ENCODE measurements at places on chromosomes 7 and 10. TPM values are rescaled to one million over a fixed set of nuclear protein-coding genes. Genes with fewer than 3 reads are reported as not detected.

GRCh38 chr7:92914645-92915044 lies 78.3 kb upstream of the CDK6 start:
- DNase-seq: no peak

DNA sequence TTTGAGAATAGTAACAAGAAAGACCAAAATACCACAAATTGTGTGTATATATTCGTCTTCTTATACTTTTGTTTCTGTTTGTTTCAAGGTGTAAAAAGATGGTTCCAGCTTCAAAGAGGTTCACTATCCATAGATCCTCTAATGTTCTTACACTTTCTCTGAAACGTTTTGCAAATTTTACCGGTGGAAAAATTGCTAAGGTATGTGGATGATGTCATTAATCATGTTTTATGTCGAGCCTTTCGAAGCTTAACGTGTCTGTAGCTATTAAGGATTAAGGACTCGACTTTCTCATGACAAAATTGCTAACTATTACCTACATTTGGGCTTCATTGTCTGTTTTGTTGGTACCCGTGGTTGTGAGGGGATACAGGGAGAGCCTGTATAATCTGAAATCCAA lies 112.8 kb downstream of the ANKRD61 start:
- no peak for DNase-seq

DNA sequence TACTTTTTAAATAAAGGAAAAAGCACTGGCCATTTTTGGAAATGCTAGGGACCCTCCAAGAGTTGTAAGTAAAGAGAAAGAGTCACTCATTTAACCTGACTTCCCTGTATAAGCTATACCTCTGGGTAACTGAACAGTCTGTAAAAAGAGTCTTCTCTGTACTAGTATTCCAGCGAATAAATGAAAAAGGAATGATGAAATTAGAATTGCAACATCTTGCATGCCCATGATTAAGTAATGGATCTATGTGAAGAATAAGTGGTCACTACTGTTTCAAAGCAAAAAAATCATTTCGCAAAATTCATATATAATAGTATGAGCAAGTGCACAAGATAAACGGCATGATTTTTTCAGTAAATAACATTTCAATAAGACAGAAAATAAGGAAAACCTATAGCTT lies 116.8 kb downstream of the ZFAND4 start:
- DNase-seq: no peak

GRCh38 chr7:55555160-55555559 lies 17.1 kb downstream of the VOPP1 start:
- DNase-seq: no peak

GRCh38 chr10:112792487-112793201 lies 157.4 kb upstream of the TCF7L2 start:
- DNase-seq: peak; percentile 78

DNA sequence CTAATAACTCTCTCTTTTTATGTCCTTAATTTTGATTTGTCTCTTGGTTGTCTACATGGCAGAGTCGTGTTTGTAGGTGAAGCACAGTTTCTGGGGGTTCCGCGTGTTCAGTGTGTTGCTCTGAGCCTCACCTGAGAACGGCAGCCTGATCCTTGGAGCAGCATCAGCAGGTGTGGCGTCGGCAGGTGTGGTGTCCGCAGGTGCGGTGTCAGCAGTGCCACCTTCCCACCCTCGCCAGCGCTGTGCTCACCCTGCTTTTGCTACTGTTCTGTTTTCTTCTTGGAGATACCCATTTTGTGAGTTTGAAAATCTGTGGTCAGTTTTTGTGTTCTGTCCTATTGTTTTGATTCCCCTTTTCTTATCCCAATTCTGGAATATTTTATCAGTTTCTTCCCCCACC lies 406.6 kb downstream of the GLRX3 start:
- DNase-seq: no peak

The CLCN1 gene
- 0.35 TPM for total RNA-seq

- DNase-seq: no peak
Measured at GRCh38 chr7:149474309-149475120, 13.7 kb upstream of the ZNF777 start.

- peak; percentile 92 for DNase-seq
Measured at GRCh38 chr7:102125127-102125596, 161.5 kb upstream of the SH2B2 start.

The GTF2IRD2 gene
- total RNA-seq: 32.4 TPM

The ZNF277 gene
- 25.0 TPM for total RNA-seq

The PNLIP gene
- total RNA-seq: not detected

- DNase-seq: no peak
Measured at GRCh38 chr7:158270106-158270775, 317.4 kb downstream of the PTPRN2 start.

- DNase-seq: no peak
Measured at GRCh38 chr10:133316266-133316665, 7.6 kb downstream of the ZNF511 start.

DNA sequence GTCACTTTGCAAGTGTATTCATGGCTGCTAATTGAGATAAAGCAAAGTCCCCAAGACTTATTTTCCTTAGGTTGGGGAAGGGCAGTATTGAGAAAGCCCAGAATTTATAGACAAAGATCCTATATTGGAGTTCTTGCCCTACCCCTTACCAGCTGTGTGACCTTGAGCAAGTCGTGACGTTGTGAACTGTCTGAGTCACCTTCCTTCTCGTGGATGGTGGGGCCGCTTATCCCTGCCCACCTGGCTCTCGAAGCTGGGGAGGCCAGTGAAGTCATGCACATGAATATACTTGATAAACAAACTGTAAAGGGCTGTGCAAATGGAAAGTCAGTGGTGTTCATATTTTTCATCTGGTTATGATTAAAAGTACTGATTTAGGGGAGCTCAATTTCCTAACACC lies 127.4 kb downstream of the TACC2 start:
- no peak for DNase-seq

- DNase-seq: no peak
Measured at GRCh38 chr10:4638099-4638498, 187.9 kb upstream of the AKR1E2 start.

DNA sequence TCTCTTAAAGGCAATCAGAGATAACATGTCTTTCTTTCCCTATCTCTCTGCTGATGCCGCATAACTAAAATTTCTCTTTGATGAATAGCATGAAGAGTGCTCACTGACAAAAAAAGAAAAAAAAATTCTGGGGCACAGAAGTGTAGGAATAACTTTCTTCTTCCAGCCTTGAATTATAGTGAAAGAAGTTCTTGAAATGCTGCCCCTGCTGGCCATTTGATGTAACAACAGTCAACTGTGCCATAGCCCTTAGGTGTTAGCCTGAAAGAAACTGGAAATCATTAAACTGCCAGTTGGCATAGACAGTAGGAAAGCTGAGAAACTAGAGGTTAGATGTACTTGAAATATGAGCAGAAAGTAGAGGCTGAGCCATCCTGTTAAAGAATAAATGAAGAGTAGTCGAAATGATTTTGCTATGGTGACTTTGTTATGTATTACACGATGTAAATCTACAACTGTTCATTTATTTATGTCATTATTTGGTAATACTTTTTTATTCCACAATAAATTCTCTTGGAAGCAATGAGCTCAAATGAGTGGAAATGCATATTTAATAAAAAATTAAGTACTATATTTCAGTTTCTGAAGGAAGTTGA lies 48.3 kb upstream of the FAM171A1 start:
- peak; percentile 40 for DNase-seq

- DNase-seq: no peak
Measured at GRCh38 chr7:17530741-17531421, 232.4 kb downstream of the AHR start.

The PIP gene
- total RNA-seq: 0.47 TPM

DNA sequence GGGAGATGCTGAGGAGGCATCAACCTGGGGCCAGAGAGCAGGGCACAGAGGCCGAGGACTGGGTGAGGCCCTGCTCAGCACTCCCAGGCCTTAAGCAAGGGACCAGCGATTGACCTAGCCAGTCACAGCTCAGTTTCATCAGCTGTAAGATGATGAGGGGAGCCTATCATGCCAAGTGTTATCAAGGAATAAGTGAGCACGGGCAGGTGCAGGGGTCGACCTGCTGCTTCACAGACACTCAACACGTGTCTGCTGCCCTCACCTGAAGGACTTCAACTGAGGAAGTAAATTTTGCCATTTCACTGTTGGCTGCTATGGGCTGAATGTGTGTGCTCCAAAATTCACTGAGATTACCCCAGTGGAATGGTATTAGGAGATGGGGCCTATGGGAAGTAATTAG lies 9.9 kb downstream of the C10orf71 start:
- no peak for DNase-seq

Measured in kidney (tissue), 22 donors.